COR-L47 (cell line): ENCODE measurements at places on chromosomes 16 and 17.
A peak's percentile ranks its signal among the peaks of the same experiment; 100 is the strongest.

DNA sequence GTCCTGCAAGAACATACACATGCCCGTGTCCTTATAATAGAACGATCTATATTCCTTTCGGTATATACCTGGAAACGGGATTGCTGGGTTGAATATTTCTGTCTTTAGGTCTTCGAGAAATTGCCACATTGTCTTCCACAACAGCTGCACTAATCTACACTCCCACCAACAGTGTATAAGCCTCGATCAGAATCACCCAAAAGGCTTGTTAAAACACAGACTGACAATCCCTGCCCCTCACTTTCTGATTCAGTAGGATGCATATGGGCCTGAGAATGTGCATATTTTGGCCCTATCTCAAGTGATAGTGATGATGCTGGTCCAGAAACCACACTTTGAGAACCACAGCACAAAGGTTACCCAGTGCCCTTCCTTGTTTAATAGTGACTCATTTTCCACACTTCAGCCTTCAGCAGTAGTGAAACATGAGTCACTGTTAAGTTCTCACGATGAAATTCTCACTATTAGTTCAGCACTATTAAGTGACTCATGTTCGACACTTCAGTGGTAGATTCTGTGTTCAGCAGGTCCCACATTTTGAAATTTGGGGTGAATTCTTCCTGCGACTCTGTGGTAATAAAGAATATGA lies 215.6 kb downstream of the GRIN2A start:
- DNase-seq, result no peak

- no peak for DNase-seq
These were observed 723 bp downstream of the TMEM186 start for GRCh38 chr16:8796469-8797363.

GRCh38 chr17:42414704-42415409 lies 8.2 kb downstream of the CAVIN1 start:
- no peak for DNase-seq

DNA sequence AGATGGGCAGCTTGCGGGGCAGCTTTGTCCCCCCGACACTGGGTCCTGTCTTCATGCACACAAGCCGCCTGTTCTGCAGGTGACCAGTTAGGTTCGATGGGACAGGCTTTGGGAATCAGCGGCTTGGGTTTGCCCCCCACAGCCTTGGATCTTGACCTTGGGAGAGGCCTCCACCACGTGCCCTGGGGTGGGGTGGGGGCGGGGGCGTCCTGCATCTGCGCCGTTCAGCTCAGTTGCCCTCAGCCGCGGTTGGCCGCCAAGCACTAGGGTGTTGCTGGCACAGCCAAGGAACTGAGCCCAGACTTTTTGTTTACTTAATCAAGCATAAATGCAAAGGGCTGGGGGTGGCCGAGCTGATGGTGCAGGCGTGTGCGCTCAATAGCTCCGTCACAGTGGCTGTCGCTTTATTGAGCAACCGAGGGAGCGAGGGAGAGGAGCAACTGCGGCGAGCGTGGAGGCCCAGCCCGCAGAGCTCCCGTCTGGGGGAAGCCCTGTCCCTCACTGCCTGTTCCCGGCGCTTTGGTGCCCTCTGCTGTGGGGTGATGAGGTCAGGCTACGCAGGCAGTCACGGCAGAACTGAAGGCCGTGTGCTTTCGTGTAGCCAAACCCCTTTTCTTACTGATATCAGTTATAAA lies 33.9 kb downstream of the JPH3 start:
- peak; percentile 55 for DNase-seq

DNA sequence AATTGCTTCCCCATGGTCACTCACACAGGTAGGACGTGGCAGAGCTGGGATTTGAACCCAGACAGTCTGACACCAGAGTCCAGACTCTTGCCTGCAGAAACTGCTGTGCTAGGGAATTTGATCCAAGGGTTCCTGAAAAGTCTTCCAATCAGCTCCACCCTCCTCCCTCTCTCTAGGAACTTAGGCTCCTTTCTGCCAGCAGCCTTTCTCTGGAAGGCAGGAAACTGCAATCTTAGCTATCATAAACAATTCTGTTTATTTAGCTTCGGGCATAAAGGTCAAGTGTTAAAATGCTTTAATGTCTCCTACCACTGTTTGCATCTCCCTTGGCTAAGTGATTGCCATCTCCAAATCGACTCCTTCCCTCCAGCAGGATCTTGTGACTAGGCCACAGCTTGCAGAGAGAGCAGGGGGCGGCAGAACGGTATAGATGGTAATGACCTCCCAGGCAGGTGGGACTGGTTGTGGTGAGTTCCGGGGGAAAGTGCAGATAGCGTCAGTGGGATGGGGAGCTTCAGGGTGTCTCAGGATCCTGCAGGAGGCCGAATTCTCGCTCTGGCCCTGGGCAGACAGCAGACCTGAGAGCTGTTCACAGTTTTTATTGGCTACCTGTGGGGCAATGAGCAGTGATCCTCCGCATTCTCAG lies 882.4 kb upstream of the EEF2KMT start:
- no peak for DNase-seq

DNA sequence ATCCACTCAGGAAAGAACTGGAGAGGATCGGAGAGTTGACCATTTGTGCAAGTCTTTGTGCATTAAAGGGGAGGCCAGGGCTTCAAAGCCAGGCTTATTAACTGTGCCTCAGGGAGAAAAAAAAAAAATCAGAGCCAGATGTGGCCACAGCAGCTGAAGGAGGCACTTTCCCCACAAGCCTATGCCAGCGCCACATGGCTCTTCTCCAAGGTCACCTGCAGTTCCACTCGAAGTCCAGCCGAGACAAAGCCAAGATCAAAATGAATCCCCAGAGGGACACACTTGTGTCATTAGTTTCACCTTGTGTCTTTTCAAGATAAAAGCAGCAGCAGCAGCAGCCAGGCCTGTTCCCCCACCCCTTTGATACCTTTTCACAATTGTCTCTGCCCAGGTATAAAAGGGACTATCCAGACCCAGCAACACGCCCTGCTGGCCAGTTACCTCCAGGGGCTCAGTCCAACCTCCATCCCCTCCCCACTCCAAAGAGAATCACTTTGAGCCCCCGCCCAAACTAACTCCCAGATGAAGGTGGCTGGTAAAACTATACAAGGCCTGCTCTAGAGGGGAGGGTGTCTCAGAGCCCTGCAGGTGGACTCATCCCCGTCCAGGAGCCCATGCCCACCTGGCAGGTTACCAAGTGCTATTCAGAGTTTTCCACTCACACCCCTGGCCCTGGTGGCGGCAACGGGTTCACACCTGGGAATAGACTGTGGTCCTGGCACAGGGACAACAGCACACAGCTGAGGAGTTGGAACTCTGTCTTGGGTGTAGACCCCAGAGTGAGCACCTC lies 29.2 kb downstream of the AXIN2 start:
- DNase-seq, result peak; percentile 27

DNA sequence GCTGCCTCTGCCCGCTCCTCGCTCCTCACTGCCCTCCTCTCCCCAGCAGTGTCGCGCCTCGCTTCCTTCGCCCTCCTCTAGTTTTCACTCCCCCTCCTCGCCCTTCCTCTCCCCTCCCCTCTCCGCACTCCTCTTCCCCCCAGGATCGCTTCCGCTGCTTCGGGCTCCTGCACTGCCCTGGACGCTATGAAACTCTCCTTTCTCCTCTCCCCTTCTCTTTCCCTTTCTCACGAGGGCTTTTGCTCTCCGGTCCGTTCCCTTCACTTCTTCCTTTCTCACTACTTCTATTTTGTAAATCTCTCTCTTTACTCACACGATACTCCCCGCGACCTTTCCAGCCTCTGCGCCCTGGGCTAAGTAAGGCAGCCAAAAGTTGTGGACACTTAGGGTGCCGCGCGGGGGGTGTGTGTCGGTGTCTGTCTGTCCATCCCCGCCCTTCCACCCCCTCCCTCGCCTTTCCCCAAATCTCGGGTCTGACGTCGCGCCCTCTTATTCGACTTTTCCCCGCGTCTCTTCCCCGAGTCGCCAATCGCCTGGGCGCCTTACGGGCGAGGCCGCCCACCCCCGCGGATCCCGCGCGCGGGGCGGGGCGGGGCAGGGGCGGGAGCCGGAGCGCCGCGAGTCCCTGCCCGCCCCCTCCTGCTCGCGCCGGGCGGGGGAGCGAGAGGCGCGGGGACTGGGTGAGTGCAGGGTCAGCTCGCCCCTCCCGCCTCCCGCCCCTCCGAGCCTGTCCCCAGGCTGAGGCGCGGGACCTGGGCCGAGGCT lies at the start of gene IRX3:
Gene IRX3 (minus strand): TSS at position 422 of the 765 bp plus-strand sequence. CDS start 737 bp downstream, outside the sequence.
- DNase-seq, result peak; percentile 63

DNA sequence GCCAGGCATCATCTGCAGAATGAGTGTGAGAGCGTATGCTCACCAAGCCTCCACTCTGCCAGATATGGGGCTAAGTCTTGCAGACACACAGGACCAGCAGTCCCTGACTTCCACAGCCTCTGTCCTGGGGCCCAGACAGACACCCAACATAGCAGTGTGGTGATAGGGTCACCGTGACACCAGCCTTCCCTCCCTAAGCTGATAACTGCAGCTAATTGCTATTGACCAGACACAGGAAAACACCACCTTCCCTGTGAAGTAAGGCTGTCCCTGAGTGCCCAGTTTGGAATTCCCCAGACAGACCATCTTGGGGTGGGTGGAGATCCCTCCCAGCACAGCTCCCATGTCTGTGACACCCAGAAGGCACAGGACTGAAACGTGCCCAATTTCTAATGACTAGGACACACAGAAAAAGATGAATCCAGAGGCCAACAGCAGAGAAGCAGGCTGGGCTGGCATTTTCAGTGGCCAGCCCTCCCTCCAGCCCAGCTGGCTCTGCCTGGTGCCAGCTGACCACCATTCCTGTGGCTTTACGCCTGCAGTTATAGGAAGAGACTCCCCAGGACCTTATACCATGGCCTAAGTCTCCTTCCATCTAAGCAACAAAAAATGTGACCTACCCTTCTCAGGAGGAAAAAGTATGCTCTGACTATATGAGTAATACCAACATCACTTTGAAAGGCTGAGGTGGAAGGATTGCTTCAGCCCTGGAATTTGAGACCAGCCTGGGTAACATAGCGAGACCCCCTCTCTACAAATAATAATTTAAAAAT lies 30.3 kb downstream of the ATPAF2 start:
- no peak for DNase-seq

DNA sequence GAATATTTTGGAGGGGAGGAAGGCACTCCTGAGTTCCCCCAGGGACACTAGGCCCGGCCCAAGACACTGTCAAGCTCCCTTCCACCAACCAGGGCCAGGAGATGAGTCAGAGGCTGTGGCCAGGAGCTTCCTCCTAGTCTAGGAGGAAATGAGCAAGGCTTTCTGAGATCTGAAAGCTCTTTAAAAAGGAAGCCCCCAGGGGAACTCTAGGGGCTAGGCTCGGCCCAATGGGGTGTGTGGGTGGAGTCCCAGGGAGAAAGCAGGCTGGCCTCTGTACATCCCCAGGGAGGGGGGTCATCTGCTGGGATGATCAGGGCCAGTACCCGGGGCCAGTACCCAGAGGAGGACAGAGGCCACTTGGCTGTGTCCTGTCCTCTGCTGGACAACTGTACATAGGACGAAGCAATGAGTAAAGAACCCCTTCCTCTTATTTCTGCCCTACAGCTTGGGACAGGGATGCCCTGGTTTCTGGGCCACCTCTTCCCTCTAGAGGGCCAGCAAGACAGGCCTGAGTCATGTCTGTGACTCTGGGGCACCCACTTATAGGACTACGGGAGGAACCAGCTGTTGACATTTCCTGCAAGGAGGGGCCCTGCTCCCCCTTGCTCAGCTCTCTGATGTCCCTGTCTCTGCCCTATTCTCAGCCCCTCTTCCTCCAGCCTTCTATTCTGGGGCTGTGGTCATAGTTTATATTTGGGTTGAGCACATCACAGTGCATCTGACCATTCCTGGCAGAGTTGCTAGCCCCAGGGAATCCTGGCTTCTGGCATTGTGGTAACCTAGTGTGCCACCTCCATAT lies 2.7 kb downstream of the FHOD1 start:
- DNase-seq, result no peak

- no peak for DNase-seq
These were observed 4.8 kb downstream of the RASL10B start for GRCh38 chr17:35736236-35736635.

DNA sequence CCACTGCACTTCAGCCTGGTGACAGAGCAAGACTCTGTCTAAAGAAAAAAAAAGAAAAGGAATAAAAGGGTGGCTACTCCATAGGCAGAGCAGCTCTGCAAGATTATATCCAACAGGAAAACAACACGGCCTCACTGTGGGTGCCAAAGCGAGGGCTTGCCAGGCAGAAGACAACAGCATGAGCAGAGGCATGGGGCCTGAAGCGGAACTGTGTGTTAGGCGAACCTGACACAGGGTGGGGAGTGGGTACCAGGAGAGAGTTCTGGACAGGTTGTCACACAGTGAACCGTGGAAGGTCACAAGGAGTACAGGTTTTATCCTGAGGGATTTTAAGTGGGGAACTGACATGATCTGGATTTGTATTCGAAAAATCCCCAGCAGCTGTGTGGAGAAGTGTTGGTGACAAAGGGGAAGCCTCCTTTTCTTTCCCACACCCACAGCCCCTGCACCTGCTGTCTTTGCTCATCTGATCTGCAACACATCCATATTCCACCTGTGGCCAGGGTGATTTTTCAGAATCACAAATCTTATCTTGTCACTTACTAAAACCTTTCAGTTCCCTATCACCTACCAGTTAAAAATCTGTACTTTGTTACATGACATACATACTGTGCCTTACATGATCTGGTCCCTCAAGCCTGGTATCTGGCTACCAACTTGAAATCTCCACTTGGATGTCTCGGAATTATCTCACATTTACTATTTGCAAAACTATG lies 23.2 kb upstream of the ARHGAP17 start:
- no peak for DNase-seq

DNA sequence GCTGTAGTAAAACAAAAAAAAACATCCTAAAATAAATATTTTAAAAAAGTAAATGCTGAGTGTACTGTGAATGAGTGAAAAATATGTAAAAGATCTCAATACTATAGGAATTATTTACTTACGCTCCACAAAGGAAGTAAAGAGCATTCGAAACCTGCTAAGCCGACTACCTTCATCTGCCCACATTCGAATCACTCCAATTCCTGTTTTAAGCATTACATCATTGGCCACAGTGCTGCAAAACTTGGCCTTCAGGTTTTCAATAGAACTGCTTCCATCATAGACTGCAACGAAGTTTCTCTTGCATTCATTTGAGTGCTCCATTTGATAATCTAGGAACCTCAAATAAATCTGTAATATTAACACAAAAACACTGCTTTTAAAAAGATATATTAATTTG lies 34.4 kb downstream of the NETO2 start:
- DNase-seq, result no peak

GRCh38 chr16:12119562-12119961 lies 143.0 kb downstream of the SNX29 start:
- DNase-seq, result peak; percentile 30

GRCh38 chr16:66277311-66278070 lies 89.0 kb upstream of the CDH5 start:
- no peak for DNase-seq
